Gastroesophageal sphincter (tissue), 4 donors: ENCODE measurements at places on chromosomes 5 and 9. TPM values are rescaled to one million over a fixed set of nuclear protein-coding genes. Genes with fewer than 3 reads are reported as not detected.

- no peak for ATAC-seq
These were observed 89.2 kb downstream of the THBS4 start for GRCh38 chr5:80124121-80124918.

GRCh38 chr5:159216454-159216853, 7.1 kb upstream of the RNF145 start:
- ATAC-seq = no peak

- no peak for ATAC-seq
These were observed 161.3 kb downstream of the DRD1 start for GRCh38 chr5:175282611-175283225.

DNA sequence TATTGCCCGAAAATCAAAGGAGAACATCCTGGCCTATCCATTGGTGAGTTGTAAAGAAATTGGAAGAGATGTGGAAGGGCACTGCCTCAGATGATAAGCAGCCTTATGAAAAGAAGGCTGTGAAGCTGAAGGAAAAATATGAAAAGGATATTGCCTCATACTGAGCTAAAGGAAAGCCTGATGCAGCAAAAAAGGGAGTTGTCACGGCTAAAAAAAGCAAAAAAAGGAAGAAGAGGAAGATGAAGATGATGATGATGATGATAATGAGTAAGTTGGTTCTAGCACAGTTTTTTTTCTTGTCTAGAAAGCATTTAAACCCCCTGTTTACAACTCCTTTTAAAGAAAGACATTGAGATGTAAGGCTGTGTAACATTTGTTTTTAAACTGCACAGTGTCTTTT, 59.8 kb upstream of the ZBED3 start:
- ATAC-seq = no peak

GRCh38 chr9:121289026-121289771, 21.2 kb downstream of the GSN start:
- ATAC-seq = peak; percentile 63

- peak; percentile 84 for ATAC-seq
These were observed at the start of gene MARVELD2 for GRCh38 chr5:69414885-69415583. TSS of gene MARVELD2 (plus strand) at chr5:69415116. CDS start at chr5:69419386, 4,270 bp downstream.

The DMGDH gene
- total RNA-seq = 7.2 TPM

The PRSS3 gene
- 3.6 TPM for total RNA-seq

The FEM1C gene
- 39.0 TPM for total RNA-seq
